ENCODE measurements at places on chromosomes 4 and X. TPM values are rescaled to one million over a fixed set of nuclear protein-coding genes. Genes with fewer than 3 reads are reported as not detected.

The DCX gene
- total RNA-seq, result not detected

The DCAF12L2 gene
- 0.06 TPM for total RNA-seq

DNA sequence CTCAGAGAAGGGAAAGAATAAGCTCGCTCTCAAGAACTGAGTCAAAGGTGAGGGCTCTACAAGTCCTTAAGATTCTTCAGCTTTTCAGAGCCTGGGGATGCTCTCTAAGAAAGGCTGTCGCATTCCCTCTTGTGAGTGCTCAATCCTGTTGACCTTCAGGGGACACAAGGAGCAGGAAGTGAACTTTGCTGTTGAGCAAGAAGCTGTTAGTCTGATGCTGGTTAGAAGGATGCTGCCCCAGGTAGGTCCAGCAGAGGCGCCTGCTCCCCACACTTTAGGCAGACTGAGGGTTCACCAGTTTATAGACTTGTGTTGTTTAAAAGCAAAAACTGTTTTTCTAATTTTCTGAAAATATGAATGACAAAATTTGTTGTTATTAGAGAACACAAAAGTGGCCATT is 125.4 kb upstream of the SPOCK3 start:
- DNase-seq, result no peak

DNA sequence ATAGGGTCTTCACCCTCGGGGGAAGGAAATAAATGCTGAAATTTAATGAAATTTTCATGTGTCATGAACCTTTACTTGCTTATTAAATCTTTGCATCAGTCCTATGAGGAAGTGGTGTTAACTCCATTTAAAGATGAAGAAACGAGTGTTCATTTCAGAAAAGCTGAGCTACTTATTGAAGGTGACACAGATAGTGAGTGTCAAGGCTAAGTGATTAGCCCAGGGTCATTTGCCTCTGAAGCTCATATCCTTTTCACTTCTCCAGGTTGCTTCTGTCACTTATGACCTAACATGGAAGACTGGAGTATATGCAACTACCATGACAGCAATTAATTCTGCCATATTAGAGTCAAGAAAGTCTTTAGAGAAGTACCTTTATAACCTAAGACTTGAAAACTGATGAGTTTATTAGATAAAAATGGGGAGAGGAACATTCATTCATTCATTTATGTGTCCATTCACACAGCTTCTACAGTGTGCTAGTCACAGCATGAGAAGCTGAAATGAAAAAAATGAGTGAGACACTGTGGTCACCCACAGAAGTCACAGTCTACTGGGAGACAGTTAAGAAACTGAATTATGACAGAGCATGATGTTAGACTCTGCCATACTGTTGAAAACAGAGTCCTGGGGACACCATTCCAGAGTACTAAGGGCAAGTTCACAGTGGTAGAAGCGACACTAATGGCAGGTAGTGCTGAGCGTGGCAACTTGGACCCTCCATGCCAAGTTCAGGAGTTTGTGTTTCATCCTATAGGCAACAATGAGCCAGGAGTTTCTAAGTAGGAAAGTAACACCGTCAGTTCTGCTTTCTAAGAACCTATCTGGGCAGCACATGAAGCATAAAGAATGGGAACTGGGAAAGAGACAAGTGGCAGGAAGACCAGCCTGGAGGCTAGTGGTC is 21.3 kb downstream of the ALPK1 start:
- no peak for DNase-seq

DNA sequence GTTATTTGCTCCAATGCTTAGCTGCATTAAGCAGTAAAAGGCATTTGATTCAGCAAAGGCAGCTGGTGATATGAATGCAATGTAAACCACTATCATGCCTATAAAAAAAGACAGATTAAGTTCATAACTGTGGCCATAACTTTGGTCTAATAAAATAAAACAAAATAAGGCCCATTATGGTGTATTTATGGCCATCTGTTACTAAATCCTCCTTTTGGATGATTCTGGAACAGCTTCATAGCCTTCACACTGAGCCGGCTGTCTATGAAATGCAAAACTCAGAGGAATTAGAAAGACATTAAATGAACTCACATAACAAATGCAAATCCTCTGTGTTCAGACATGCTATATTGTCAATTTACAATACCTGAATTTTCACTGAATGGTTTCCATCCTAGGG is 223.7 kb upstream of the FAT4 start:
- DNase-seq, result no peak

- no peak for DNase-seq
Observed at GRCh38 chrX:136627409-136627808, 20.5 kb upstream of the CD40LG start.

DNA sequence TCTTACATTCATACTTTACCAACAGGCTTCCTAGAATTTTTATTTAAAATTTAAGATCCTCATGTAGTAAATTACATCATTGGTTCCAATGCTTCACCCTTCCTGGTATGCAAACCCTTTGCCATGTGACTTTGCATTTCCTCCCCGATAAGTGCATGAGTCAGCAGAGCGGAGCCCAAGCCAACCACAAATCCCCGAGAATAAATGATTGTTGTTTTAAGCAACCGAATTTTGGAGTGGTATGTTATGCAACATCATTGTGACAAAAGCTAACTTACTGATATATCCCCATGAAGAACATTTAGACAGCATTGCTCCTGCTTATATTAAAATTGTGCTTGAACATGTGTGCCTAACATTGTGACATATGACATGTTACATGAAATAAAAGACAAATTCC is 199.4 kb upstream of the DDX53 start:
- DNase-seq, result peak; percentile 20
